ENCODE measurements at places on chromosomes 11 and 22.

DNA sequence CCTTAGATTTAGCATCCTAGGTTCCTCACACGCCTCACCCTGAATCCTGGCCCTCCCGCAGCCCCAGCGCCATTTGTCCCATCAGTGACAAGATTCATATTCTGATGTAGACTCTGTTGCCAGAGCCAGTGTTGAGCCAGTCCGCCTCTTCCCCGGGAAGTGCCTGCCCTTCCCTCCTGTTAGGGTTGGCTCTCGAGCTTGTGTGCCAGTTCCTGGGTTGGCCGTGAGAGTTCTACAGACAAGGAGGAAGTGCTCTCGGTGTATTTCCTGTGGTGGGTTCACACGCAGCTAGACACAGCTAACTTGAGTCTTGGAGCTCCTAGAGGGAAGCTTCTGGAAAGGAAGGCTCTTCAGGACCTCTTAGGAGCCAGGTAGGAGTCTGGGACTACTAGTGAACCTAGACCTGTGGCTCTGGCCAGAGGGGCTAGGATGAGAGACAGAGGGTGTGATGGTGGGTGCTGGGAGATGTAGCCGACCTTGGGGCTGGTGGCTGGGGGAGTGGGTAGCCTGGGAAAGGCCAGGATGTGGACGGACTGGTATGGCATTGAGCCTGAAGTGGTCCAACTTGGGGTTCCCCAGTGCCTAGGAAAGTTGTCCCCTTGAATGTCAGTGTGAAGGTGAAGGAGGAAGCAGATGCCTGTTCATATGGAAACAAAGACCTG is at the start of gene IL18BP:
Gene IL18BP (plus strand): TSS at position 261 of the 662 bp plus-strand sequence. CDS start 1,076 bp downstream, outside the sequence.
- DNase-seq, result peak; percentile 45

DNA sequence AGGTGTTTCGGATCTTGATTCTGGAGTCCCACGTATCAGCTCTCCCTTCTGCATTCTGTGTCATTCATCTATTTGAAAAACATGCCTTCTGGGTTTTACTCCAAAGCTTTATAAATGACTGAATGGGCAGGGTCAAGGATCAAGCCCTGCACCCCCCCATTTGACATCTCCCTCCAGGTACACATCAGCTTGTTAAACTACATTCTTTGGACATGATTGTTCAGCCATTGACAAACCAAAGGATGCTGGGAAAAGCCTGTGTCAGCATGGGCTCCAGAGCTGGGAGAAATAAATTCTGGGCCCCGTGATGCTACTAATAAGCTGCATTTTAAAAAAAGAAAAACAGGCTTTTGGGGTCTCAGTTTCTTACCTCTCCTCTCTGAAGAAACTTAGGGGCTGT is 103.7 kb downstream of the DSCAML1 start:
- no peak for DNase-seq

DNA sequence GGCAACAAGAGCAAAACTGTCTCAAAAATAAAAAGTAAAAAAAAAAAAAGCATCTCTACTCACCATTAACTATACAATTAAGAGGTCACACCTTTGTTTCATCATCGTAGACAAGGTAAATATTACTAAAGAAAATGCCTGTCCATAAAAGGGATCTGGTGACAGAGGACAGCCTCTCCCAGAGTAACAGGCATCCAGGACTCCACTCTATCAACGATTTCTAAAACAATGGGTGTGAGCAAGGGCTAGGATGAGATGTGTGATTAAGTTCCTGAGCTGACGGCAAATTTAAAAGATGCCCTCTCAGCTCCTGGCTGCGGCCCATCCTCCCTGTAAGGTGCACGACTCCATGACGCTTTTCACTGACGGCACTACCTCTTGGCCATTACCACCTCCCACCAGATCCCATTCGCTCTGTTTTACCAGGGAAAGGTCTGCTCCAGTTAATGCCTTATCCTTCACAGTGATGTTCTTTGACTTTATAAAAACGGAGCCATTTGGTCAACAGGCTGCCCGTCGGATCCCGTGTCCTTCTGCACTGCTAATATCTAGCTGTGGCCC is 2.3 kb upstream of the TMEM45B start:
- DNase-seq, result no peak

DNA sequence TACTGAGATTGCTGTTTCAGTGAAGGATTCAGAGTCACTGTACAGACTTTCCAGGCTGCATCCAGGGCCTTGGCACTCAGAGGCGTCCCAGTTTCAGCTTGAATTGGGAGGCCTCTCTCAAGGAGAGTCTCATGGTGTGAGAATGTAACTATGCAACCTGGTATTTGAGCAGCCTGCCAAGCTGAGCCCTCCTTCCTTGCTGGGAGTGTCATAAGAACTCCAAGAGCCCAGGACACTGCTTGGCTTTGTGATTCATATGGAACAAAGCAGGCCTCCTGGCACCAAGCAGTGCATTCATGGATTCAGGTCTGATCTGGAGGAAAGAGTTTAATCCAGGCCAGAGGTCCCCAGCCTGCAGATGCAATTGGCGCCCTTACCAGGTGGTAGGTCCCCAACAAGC is 171.7 kb downstream of the DBX1 start:
- peak; percentile 71 for DNase-seq

GRCh38 chr11:96109331-96110030 is 185.6 kb upstream of the MTMR2 start:
- DNase-seq, result no peak

DNA sequence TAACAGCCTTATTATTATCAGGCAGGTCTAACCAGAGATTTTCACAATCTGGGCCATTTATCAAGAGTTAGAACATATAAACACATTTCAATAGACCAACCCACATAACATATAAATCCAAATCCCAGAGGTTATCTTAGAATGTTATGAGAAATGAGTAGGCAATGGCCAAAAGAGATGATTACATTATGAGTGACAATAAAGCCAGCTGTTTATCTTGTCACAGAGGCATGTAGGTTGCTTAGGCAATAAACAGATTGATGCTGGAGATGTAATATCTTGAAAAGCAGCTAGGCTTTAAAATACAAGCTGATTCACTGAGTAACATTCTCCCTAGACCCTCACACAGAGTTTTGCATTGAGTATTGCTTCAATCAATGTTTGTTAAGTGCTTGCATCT is 148.5 kb upstream of the SESN3 start:
- no peak for DNase-seq

DNA sequence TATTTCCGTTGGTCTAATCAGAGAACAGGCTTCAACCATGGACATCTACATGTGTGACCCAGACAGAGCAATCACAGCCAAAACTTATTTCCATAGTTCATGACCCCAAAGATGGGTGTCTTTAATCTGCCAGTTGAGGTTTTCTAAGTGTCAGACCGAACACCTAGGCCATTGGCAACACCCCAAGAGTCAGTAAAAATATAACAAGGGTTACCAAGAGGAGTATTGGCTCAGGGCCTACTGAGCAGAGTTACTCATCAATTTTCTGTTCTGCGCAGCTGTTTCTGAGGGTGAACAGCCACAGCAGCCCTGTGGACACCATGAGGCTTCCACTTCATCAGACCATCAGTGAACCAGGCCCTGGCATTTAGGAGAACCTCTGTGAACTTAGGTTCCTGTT is 18.8 kb downstream of the GUCD1 start:
- no peak for DNase-seq

DNA sequence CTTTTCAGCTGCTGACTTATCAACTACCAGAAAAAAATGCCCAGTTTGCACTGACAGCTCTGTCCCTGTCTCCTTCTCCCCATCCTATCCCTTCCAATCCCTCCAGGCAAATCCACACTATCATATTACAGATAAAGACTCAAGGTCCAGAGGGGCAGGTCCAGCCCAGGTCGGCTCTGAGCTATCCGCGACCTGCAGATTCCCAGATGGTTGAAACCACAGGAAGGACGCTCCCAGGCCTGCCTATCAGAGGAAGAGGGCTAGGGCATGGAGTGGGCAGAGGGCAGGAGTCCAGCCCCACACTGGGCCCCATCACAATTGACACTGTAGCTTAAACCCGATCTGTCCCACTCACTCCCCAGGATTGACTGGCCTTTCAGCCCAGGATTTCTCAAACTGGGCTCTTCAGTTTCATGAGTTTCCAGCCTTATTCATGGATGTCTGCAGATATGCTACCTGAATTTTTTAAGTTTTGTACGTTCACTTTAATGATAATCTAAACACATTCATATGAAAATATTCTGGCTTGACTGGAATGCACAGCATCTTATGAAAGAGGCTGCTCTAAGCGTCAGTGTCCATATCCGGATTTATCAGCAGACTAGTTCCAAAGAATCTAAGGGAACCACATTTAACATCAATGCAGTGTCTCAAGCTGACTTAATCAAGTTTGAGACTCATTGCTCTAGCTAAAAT is 16.4 kb upstream of the FCHSD2 start:
- DNase-seq, result no peak

- no peak for DNase-seq
These were observed 46.1 kb downstream of the GDPD5 start for GRCh38 chr11:75479597-75480145.

DNA sequence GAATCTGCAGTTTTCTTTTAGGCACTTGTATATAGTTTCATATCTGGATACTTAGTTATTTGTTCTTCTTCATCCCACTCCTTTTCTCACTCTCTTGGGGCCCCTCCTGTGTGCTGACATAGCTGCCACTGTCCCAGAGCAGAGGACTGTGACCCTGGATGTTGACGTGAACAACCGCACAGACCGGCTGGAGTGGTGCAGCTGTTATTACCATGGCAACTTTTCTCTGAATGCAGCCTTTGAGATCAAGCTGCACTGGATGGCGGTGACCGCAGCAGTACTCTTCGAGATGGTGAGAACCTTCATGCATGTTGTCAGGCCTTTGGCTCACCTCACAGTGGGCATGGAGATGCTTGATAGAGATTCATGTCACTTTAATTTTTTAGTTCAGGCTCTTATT is 50.9 kb upstream of the YWHAH start:
- peak; percentile 89 for DNase-seq

DNA sequence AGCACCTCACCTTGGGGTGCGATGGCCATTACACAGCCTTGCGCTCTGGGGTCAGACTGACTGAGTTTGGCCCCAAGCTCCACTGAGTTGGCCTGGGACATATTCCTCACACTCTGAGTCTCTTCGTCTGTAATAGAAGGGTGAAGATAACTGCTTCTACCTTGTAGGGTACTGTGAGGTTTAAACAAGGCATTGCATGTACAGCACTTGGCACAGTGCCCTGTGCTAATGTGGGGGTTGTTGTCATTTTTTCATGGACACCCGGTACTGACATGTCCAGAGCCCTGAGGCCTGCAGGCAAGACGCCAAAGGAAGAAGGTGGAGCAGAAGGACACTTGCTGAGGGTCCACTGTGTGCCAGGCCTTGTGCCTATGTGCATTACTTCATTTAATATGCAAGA is 50.7 kb downstream of the OTOG start:
- no peak for DNase-seq

DNA sequence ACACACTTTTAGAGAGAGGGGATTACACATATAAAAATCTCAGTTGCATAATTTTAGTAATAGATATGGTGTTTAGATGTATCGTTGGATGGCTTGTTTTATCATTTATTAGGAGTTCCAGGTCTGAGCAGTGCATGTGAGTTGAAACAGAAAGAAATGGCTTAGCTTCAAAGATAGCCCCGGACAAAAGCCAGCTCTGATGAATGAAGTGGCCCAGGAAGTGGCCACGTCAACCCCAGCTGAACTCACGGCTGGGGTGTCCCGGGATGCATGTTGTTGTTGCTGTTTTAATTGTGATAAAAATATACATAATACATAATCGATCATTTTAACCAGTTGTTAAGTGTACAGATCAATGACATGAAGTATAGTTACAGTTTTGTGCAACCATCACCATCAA is 1513.6 kb downstream of the BRD1 start:
- DNase-seq, result no peak

- no peak for DNase-seq
These were observed 123.0 kb downstream of the CSNK2A3 start for GRCh38 chr11:11230087-11230486.

GRCh38 chr11:95521133-95521542 is 268.4 kb downstream of the FAM76B start:
- no peak for DNase-seq

Data from globus pallidus (tissue), 1 donor.